ENCODE measurements at places on chromosomes 2 and 18. TPM values are rescaled to one million over a fixed set of nuclear protein-coding genes. Genes with fewer than 3 reads are reported as not detected.

DNA sequence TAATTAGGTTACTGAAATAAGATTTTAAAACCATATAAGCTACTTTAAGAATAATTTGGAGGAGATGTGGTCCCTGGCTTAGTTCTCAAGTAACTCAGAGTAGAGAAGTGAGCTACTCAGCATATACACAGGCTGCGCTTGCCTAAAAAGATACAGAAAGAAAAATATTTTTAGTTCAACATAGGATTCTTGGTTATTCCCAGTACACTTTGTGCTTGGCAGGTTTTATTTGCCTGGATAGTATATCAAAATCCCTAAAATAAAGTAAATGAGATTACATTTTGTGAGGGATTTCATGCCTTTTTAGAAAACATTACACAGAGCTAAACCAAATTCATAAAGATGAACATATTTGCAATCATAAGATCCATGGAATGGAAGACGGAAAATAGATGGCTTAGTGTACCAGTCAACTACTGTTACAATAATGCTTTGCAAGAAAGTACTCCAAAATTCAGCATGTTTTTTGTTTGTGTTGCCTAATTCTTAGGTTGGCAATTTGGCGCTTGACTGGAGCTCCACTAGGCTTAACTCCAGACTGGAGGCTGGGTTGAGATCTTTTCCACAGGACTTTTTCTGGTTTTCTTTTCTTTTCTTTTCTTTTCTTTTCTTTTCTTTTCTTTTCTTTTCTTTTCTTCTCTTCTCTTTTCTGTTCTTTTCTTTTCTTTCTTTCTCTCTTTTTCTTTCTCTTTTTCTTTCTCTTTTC, 600.5 kb upstream of the SYT4 start:
- no peaks in the 10 kb centered on the region for H3K36me3 ChIP-seq
- H3K4me1 ChIP-seq = no peaks in the 10 kb centered on the region
- H3K4me3 ChIP-seq = no peak overlapping the region
- H3K27me3 ChIP-seq = no peaks in the 10 kb centered on the region
- DNase-seq = no peak
- H3K27ac ChIP-seq = no peak overlapping the region

GRCh38 chr18:67007999-67008398, 404.1 kb upstream of the CDH19 start:
- no peaks in the 10 kb centered on the region for H3K27me3 ChIP-seq
- H3K4me1 ChIP-seq = no peaks in the 10 kb centered on the region
- no peak overlapping the region for H3K4me3 ChIP-seq
- no peak overlapping the region for H3K27ac ChIP-seq

GRCh38 chr18:76894566-76895346, 72.4 kb downstream of the ZNF236 start:
- no peaks in the 10 kb centered on the region for H3K4me1 ChIP-seq
- H3K36me3 ChIP-seq = peaks cover 54% of the 10 kb centered on the region
- no peak overlapping the region for H3K4me3 ChIP-seq
- DNase-seq = no peak
- H3K27ac ChIP-seq = no peak overlapping the region

DNA sequence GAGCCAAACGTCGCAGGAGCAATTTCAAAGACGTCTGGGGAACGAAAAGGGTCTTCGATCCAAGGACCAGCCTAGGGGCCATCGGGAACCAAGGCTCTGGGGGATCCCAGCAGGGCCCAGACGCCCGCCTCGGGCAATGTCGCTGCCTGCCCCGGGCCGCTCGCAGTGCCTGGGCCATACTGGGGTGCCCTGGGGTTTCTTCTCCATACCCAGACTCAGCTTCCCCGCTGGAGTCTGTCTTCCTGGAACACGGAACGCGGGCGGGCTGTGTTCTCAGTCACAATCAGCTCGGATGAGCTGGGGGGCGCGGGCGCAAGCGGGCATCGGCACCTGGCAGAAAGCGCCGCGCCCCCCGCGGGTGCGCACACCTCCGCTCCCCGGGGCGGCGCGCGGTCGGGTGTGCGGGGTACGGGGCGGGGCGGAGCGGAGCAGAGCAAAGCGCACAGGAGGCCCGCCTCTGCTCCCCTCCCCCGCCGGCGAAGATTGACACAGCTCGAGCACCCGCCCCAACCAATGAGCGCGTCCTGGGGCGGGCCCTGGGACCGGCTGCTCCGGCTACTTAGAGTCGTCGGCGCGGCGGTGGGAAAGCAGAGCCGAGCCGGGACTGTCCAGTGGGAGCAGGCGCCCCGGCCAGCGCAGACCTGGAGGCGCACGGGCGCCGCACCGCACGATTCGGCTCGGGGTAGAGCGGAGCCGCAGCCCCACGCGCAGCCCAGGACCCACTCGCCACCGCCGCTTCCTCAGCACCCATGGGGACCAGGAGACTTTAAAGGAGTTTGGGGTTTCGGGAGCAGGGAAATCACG, at the start of gene LRATD1:
Gene LRATD1 (plus strand): TSS at position 585 of the 804 bp plus-strand sequence. CDS start 1,263 bp downstream, outside the sequence.
- peaks cover 18% of the 10 kb centered on the region for H3K27me3 ChIP-seq
- DNase-seq = peak; percentile 91
- H3K27ac ChIP-seq = no peak within 1 kb of the TSS
- peaks cover 9% of the 10 kb centered on the region for H3K4me1 ChIP-seq
- no peaks in the 10 kb centered on the region for H3K36me3 ChIP-seq

- H3K36me3 ChIP-seq = no peaks in the 10 kb centered on the region
- no peak overlapping the region for H3K27ac ChIP-seq
- H3K27me3 ChIP-seq = no peaks in the 10 kb centered on the region
- H3K4me1 ChIP-seq = no peaks in the 10 kb centered on the region
- peak; percentile 28 for DNase-seq
Observed at GRCh38 chr2:128642316-128642715, 323.6 kb upstream of the HS6ST1 start.

- H3K36me3 ChIP-seq = no peaks in the 10 kb centered on the region
- H3K4me1 ChIP-seq = no peaks in the 10 kb centered on the region
- no peaks in the 10 kb centered on the region for H3K27me3 ChIP-seq
- H3K4me3 ChIP-seq = no peak overlapping the region
- DNase-seq = no peak
Observed at GRCh38 chr2:150125708-150126107, 361.8 kb downstream of the RND3 start.

GRCh38 chr2:45622336-45623075, 11.4 kb upstream of the SRBD1 start:
- H3K4me1 ChIP-seq = no peaks in the 10 kb centered on the region
- no peak overlapping the region for H3K27ac ChIP-seq
- H3K36me3 ChIP-seq = no peaks in the 10 kb centered on the region
- no peaks in the 10 kb centered on the region for H3K27me3 ChIP-seq

- H3K27ac ChIP-seq = no peak overlapping the region
- no peaks in the 10 kb centered on the region for H3K36me3 ChIP-seq
- no peak overlapping the region for H3K4me3 ChIP-seq
- H3K4me1 ChIP-seq = no peaks in the 10 kb centered on the region
- DNase-seq = no peak
Observed at GRCh38 chr2:224366267-224366844, 35.6 kb downstream of the FAM124B start.

GRCh38 chr18:35466815-35467623, 30.7 kb downstream of the INO80C start:
- H3K36me3 ChIP-seq = peaks cover 10% of the 10 kb centered on the region
- H3K27ac ChIP-seq = peak overlapping the region; percentile 51
- DNase-seq = no peak

DNA sequence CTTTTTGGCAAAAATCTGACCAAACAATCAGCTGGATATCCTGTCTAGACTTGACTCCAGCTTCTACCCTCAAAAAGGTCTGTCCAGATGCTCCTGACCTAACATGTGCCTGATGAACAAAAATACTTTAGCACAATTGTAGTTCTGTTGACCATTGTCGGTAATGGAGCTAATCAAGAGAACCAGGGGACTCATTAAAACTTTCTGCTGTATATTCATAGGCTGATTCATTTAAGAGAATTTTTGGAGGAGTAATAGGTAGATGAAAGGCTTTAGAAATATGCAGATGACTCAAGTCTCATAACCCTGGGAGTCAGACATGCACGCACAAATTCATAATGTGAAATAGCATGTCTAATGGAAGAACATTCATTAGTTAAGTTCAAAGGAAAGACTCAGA, 514.2 kb downstream of the TXNL1 start:
- no peak for DNase-seq
- H3K36me3 ChIP-seq = no peaks in the 10 kb centered on the region
- H3K4me1 ChIP-seq = no peaks in the 10 kb centered on the region
- no peaks in the 10 kb centered on the region for H3K27me3 ChIP-seq

- H3K27ac ChIP-seq = peak overlapping the region; percentile 12
- H3K4me3 ChIP-seq = no peak overlapping the region
- H3K27me3 ChIP-seq = no peaks in the 10 kb centered on the region
- H3K36me3 ChIP-seq = peaks cover 9% of the 10 kb centered on the region
Observed at GRCh38 chr2:237726401-237726830, 72.2 kb upstream of the RBM44 start.

- H3K27me3 ChIP-seq = no peaks in the 10 kb centered on the region
- peaks cover 4% of the 10 kb centered on the region for H3K4me1 ChIP-seq
- no peak for DNase-seq
- no peak overlapping the region for H3K4me3 ChIP-seq
Observed at GRCh38 chr2:238132463-238133450, 5.7 kb upstream of the KLHL30 start.

DNA sequence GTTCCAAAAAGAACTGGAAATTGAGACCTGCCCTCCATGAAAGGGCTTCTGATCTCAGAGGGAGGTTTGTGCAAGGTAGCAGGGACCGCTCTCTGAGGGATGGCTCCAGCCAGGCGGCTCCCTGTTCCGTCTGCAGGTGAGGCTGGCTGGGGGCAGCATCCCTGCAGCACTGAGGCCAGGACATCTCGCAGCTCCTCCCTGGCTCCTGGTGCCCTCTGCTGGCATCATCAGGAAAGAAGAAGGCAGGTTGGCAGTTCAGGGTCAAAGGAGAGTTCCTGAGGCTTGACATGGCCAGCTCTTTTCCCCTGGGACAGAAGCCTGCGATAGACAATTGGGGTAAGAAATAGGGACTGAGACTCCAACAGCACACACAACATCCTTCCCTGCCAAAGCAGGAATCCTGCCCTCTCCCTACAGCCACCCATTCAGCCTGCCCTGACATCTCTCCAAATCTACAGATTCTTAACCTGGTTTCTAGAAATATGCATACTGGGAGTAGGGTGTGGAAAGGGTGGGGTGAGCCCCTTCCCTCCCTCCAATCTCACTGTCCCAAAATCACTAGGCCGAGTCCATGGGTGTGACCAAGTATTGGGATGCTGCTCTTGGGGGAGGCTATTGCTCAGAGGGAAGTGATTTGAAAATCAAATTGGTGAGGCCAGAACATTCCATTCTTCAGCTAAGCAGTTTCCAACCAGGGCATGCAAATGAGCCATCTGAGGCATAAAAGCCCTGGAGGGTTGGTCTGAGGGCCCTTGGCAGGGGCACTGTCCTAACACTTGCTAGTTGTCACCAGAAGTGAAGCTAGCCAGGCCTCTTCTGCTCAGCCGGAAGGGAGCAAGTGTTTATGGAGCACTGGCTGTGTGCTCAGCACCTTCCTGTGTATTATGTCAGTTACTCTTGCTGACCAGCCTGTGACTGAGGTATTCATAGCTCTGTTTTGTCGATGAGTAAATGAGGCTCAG, 185.4 kb downstream of the TFCP2L1 start:
- H3K4me3 ChIP-seq = no peak overlapping the region
- no peak overlapping the region for H3K27ac ChIP-seq
- DNase-seq = peak; percentile 74
- H3K36me3 ChIP-seq = no peaks in the 10 kb centered on the region
- no peaks in the 10 kb centered on the region for H3K4me1 ChIP-seq

DNA sequence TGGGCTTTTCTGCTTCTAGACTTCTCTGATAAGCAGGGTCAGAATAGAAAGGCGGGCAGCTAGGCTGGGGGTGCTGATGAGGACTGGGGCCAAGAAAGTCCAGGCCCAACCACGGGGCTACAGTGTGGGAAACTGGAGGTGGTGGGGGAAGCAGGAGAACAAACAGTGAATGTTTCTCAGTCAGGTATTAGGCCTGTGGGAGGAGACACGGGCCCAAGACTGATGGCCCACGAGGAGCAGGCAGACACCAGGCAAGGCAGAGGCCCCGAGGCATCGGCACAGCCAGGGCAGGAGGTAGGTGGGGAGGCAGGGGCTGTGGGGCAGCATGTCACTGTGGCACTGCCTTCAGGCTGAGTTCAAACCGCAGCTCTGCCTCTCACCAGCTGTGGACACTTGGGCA, 40.7 kb downstream of the KCNIP3 start:
- no peaks in the 10 kb centered on the region for H3K27me3 ChIP-seq
- DNase-seq = peak; percentile 40
- no peaks in the 10 kb centered on the region for H3K36me3 ChIP-seq

- no peaks in the 10 kb centered on the region for H3K36me3 ChIP-seq
- no peaks in the 10 kb centered on the region for H3K27me3 ChIP-seq
- no peak overlapping the region for H3K27ac ChIP-seq
Observed at GRCh38 chr18:74661691-74662090, 64.0 kb downstream of the ZNF407 start.

DNA sequence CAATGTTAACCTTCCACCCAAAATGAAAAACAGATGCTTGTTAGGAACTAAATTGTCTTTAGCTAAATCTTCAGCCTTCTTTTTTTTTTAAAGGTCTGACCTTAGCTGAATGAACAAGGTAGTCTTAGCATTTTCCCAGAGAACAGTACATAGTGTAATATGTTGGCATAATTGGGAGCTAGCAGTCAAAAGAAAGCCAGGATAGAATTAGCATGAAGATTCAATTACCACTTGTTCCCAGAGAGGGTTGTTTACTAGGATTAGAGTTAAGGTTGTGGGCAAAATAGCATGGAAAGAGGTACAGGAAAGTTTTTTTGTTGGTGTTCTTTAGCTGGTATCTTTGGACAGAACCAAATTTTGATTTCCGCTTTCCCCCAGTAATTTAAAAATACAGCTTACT, 6.9 kb downstream of the CDH20 start:
- no peak overlapping the region for H3K27ac ChIP-seq
- no peaks in the 10 kb centered on the region for H3K27me3 ChIP-seq
- H3K4me3 ChIP-seq = no peak overlapping the region
- H3K4me1 ChIP-seq = peaks cover 4% of the 10 kb centered on the region

- no peak overlapping the region for H3K4me3 ChIP-seq
- no peaks in the 10 kb centered on the region for H3K4me1 ChIP-seq
- DNase-seq = no peak
- H3K27ac ChIP-seq = no peak overlapping the region
Observed at GRCh38 chr2:149489452-149489851, 98.1 kb downstream of the MMADHC start.

GRCh38 chr18:6621437-6621836, 108.1 kb upstream of the ARHGAP28 start:
- H3K36me3 ChIP-seq = no peaks in the 10 kb centered on the region
- DNase-seq = no peak
- peaks cover 24% of the 10 kb centered on the region for H3K4me1 ChIP-seq
- H3K27me3 ChIP-seq = no peaks in the 10 kb centered on the region
- H3K4me3 ChIP-seq = no peak overlapping the region
- no peak overlapping the region for H3K27ac ChIP-seq

Gene ACADL
- 41.6 TPM for total RNA-seq

Gene CCDC102B
- 43.7 TPM for total RNA-seq

Gene RNF152
- 21.2 TPM for total RNA-seq

Gene UGT1A10
- total RNA-seq = not detected

Gene ANKRD30B
- not detected for total RNA-seq

Gene CCDC88A
- total RNA-seq = 86.1 TPM

Gene ITGA6
- 73.0 TPM for total RNA-seq

Gene DSG4
- total RNA-seq = not detected

Gene RAD51AP2
- not detected for total RNA-seq

Gene EVX2
- total RNA-seq = not detected

Gene SLC4A3
- 2.9 TPM for total RNA-seq

Measured in upper lobe of right lung (tissue), 1 donor.